ENCODE measurements at places on chromosomes 7 and 10.

DNA sequence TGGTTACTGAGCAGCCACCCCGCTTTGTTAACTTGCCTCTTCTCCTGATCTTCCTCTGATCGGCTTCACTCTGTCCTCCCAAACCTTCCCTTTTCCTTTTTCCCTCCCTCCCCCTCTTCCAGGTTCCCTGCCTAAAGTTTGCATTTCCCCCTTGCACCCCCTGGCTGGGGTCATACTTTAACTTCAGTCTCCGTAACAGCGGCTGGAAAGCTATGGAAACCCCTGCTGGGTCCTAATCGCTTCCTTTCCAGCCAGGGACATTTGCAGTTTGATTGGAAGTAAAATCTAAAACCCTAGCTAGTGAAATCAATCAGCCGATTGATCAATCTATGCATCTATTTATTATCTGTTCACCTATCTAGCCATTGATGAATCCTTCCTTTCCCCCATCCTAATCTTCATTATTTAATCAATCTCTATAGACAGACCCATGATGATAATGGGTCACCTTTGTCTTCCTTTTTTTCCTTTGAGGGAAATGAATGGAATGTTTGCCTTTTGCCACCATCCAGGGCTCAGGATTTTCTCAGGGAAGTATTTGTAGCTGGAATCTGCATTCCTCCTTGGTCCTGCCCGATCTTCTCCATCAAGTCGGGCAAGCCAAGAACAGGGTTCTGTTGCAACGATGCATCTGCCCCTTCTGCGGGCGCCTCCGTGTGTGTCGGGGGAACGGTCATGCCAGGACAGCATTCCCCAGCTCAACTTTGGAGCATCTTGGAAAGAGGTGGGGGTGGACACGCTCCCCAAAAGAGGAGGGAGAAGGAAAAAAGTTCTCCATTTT lies 8.8 kb downstream of the GATA3 start:
- DNase-seq = no peak

GRCh38 chr10:103493362-103493915 lies at the start of gene NEURL1:
Gene NEURL1, plus strand, starts transcription at chr10:103493705. Its CDS starts 683 bp downstream, at chr10:103494388.
- DNase-seq = peak; percentile 25

DNA sequence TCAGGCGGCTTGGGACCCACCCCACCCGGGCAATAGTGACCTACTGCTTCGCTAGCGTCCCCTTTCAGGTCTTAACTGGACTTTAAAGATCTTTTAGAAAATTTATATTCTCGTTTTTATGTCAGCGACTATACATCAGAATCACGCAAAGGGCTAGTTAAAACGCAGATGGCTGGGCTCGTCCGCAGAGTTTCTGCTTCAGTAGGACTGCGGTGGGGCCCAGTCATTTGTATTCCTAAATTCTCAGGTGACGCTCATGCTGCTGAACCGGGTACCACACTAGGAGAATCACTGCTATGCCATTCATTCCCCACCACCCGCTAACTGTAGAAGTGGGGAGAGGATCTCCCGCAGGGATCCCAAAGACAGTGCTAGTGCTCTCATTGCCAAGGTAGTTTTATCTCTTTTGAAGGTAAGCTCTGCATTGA lies 12.0 kb upstream of the SP8 start:
- DNase-seq = no peak

- DNase-seq = peak; percentile 18
These were observed 12.2 kb downstream of the PLAC9 start for GRCh38 chr10:80144696-80145131.

- no peak for DNase-seq
These were observed 9.3 kb upstream of the MYL7 start for GRCh38 chr7:44150466-44150832.

GRCh38 chr10:97771055-97771891 lies 526 bp downstream of the SFRP5 start:
- DNase-seq = peak; percentile 28

DNA sequence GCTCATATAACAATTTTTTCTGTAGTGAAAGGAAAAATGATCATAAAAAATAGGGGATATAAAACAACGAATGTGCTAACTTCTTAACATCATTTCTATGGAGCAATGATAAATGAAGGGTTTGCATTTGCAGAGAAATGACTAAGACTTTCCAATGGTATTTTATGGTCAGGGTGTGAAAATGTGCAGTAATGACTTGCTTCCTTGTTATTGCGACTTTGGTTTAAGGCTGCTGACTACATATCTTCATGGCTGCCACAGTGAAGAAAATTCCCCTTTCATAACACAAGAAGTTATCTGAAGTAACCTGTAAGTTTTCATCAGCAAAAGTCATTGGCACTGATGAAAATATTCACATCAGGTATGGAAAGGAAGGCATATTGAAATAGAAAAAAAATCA lies 166.1 kb upstream of the NRG3 start:
- no peak for DNase-seq

GRCh38 chr7:137689761-137690160 lies 157.0 kb downstream of the DGKI start:
- DNase-seq = no peak

GRCh38 chr10:71990706-71991269 lies 26.6 kb downstream of the CHST3 start:
- no peak for DNase-seq

GRCh38 chr10:6563731-6564130 lies 16.3 kb downstream of the PRKCQ start:
- DNase-seq = no peak

Measured in activated T-cell treated with anti-CD3 and anti-CD28 coated beads, Interleukin-2, amount 50 U/mL, for 72 hours (primary cell).